ENCODE measurements at places on chromosomes 12 and 14.

DNA sequence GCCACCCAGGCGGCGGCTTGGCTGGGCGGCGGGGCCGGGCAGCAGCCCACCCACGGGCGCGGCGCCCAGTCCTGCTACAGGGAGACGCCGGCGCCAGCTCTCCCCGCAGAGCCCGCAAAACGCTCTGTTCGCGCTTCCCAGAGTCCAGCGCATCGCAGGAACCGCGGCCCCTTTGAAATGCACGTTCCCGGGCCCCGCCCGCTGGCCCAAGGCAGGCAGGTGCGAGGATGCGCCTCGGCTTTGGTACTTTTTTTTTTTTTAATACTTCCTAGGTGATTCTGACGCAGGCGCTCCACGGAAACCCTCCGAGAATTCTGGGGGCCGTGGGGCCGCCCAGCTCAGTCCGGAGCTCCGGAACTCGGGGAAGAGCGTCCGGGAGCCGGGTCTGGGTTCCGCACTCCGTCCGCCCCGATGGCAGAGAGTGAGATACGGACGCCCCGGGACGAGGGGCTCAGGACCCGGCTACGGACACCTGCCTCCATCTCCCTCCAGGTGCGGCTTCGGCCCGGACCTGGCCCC lies 483 bp downstream of the POC1B start:
- DNase-seq, result peak; percentile 62

DNA sequence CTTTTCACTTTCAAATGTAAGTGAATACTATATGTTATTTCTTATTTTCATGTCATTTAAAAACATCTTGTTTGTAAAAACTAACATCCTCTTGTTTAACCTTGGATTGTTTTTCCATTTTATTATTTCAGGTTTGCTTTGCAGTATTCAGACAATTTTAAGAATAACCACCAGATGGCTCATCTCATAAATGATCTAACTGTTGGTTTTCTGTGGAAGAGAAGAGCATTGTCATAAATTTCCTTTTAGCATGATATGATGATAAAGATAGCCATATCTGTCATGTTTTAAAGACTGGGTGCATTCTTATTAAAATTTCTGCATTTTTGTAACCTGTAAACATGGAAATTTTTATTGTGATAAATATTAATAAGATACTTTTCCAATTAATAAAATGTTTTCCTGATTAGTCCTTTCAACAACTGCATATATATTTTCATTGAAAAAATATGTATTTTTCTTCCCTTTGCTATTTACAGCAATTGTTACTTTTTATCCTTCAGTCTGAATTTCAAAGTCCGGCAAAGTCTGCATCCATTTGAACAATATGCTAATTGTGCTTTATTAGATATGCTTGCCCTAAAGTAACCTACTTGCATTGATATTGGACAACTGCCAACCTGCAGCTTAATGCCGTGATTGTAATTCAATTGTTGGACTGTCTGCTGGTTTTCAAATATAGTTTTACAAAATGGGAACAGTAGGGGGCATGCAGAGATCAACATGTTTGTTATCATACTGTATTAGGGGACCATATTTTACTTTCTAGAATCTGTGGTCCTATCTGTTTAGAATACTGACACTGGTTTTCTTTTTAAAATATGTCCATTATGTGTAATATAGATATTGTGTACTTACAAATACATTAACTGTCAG lies 163.4 kb downstream of the GARIN6 start:
- no peak for DNase-seq

- no peak for DNase-seq
These were observed 571.9 kb downstream of the VRK1 start for GRCh38 chr14:97368900-97369564.

GRCh38 chr12:72277415-72277814 lies 5.2 kb downstream of the TRHDE start:
- no peak for DNase-seq

- peak; percentile 82 for DNase-seq
These were observed 102.0 kb downstream of the EGLN3 start for GRCh38 chr14:33848706-33849454.

DNA sequence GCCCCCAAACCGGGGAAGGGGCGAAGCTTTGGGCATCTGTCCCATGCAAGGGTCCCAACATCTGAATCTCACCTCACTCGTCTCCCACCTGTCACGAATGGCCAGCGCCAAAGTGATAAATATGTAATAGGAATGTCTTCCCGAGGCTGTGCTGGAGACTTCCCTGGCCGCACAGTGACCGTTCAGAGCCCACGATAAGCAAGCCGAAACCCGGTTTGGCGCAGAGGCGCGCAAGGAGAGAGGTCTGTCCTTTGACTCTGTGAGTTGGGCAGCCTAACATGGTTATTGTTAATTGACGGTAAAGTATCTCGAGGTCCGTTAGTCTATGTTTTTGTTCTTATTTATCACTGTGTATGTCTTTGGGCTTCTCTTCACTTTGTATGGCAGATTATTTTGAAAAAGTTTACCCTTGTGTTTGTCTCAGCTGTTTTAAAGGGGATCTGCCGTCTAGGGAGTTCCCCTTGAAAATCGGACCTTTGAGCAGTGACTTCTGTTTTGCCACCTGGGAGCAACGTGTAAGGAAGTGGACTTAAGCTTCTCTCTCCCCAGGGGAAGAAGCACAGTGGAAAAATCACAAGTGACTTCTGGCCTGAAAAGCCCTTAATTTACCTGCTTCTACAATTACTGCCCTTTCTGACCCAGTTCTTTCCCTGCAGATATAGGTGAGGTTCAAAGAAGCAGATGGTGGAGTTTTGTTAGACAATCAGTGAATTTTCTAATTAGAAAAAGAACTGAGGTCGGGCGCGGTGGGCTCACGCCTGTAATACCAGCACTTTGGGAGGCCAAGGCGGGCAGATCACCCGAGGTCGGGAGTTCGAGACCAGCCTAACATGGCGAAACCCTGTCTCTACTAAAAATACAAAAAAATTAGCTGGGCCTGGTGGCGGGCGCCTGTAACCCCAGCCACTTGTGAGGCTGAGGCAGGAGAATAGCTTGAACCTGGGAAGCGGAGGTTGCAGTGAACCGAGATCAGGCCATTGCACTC lies 1.1 kb upstream of the TM9SF1 start:
- DNase-seq, result no peak

DNA sequence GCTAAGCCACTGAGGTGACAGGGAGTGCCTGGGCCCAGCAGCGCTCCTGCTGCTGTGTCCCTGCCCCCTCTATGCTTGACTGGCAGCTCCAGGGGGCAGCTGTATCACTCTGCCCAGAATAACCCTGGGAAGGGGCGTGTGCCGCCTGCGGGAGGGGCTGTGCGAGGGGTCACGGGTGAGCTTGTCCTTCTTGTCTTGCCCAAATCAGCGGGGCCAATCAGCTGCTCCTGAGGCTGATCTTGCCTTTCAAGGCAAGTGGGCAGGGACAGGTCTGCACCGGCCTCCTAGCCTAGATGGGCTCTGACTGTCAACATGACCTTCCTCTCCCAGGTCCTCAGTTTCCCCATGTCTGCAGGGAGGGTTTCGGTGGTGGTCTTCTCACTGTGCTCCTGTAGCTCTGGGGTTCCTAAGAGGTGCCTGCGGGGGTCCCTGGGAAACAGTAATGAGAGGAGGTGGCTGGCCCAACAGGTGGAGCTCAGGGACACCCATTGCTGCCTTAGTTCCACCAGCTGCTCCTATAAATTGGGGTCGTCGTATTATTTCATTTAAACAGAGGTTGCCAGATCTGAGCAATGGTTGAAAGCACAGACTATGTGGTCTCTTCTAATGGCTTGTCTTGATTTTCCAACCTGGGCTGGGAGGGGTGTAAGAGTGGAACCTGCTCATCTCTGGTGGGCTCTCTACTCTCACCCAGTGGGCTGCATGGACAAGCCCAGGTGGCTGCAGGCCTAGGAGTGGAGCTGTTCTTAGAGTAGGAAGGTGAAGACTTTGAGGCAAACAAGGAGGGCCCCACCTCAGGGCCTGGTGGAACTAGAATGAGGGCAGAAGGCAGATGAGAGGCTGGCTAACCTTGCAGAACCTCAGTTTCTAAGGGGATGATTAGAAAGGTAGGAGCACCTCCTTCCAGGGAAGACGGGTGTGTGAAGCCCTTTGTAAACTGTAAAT lies 11.7 kb downstream of the RTL1 start:
- DNase-seq, result peak; percentile 5

- DNase-seq, result no peak
These were observed 500.4 kb downstream of the SLC6A15 start for GRCh38 chr12:84412226-84412625.

GRCh38 chr12:2483713-2484112 lies 311.1 kb upstream of the FKBP4 start:
- DNase-seq, result no peak

DNA sequence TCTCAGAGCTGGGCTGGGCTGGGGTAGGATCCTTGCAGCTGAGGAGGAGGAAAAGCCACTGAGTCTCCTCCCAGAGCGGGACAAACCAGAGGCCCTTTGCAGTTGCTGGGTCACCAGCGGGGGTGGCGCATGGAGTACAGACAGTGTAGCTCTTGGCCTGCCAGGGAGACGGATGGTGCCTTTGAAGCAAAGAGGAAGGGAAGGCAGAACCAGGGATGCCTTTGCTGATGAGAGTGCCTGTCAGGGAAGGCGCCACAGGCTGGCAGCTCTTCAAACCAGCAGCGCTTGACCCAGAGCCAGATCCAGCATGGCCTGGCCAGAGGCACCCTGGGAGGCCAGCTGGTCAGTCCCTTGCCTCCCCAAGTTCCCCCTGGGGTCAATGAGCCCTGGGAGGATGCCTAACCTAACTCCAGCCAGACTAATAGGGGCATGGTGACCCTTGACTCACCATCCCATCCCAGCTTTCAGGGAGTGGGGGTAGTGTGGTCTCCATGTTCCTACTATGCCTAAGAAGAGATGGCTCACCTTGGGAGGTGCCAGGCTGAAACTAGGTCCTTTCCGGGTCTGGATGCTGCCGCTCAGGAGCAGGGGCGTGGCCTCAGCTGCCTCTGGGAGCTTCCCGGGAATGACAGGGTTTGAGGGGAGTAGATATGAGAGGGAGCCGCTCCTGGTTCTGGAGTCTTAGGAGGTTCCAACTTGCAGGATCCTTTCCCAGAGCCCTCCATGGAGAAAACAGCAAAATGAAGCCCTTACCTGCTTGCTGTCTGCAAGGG lies 19.8 kb downstream of the VASH1 start:
- no peak for DNase-seq

GRCh38 chr12:8906266-8907180 lies 7.8 kb upstream of the PHC1 start:
- DNase-seq, result no peak

GRCh38 chr12:58095002-58095401 lies 153.6 kb downstream of the ATP23 start:
- DNase-seq, result no peak

- no peak for DNase-seq
These were observed 28.5 kb downstream of the TMCC3 start for GRCh38 chr12:94621662-94622359.

- no peak for DNase-seq
These were observed 57.3 kb downstream of the ETV6 start for GRCh38 chr12:11706509-11707379.

GRCh38 chr12:48000878-48001504 lies 3.3 kb downstream of the COL2A1 start:
- DNase-seq, result no peak

GRCh38 chr12:86660488-86661147 lies 404.4 kb upstream of the MGAT4C start:
- no peak for DNase-seq

DNA sequence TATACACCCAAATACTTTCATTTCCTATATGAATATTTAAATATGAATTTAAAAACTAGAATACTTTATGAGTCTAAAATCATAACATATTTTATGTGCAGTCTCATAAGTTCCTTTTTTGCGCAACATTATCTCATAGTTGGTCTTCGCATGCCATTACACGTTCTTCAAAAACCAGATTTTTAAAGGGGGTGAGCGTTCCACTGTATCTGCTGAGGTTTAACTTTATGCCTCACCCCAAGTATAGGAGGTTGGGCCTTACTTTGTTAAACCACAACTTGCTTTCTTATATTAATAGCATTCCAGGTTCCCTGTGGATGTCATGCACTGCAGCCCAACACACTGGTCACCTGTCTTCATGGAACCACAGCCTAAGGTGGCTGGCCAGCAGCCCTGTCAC lies 118.6 kb downstream of the APAF1 start:
- DNase-seq, result no peak

DNA sequence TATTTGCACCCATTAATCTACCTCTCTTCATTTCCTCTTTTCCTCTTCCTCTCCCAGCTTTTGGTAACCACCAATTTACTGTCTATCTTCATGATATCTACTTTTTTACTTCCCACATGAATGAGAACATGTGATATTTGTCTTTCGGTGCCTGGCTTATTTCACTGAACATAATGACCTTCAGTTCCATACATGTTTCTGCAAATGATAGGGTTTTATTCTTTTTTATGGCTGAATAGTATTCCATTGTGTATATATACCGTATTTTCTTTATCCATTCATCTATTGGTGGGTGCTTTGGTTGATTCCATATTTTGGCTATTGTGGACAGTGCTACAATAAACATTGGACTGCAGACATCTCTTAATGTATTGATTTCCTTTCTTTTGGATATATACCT lies 49.0 kb upstream of the STRN3 start:
- no peak for DNase-seq

DNA sequence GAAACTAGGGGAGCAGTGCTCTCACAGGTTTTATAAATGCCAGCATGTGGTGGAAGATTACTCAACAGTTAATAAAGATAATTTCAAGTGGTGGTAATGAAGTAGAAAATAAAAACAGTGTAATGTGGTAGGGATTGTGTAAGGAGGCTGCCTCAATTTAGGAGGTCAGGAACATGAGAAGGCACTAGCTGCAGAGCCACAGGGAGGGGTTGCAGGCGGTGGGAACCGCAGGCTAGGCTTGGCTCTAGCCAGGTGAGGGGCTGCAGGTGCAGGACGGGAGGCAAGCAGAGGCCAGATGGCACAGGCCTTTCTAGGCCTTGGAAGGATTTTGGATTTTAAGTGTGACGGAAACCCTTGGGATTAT lies 768 bp downstream of the METTL25 start:
- peak; percentile 22 for DNase-seq

DNA sequence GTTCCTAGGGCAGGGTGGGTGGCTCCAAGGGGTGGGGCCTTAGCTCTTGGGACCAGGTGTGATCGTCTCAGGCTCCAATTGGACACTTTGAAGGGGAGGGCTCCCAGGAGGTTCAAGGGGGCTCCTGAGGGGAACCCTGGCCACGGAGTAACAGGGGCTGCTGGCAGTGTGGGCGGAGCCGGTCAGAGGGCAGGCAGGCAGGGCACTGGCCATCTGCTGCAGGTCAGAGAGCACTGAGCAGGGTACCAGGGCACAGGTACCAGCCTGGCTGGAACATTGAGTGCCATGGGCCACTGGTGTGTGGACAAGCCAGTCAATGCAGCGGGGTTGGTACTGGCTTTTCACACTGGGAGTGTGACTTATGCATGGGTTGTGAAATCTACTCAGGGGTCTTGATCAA lies 32.2 kb downstream of the SYNE3 start:
- DNase-seq, result no peak

- no peak for DNase-seq
These were observed 16.5 kb upstream of the YY1 start for GRCh38 chr14:100222224-100223093.

DNA sequence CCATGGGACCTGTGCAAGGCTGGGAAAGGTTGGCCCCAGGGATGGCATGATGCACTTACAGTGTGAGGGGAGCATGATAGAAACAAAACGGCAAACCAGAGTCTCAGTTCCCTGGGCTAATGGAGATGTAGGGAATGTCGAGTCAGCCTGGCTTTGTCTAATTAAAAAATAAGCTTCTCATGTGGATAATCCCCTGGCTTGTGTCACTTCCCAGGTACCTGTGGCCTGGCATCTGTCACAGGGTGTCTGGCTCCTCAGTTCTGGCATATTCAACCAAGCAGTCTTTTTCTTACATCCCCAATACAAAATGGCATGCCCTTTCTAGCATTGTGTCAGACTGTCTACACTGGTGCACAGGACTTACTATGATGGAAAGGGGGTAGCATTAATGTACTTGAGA lies 261.4 kb downstream of the GRIN2B start:
- DNase-seq, result no peak

All from glutamatergic neuron (in vitro differentiated cells).